ENCODE measurements at places on chromosomes 6 and 20. TPM values are rescaled to one million over a fixed set of nuclear protein-coding genes. Genes with fewer than 3 reads are reported as not detected.

Gene OTOR
- total RNA-seq = not detected

Gene OXT
- not detected for total RNA-seq

GRCh38 chr6:169972736-169973135 is 221.3 kb downstream of the ERMARD start:
- DNase-seq = no peak
- H3K27me3 ChIP-seq = no peaks in the 10 kb centered on the region
- H3K27ac ChIP-seq = no peak overlapping the region
- no peaks in the 10 kb centered on the region for H3K4me1 ChIP-seq

GRCh38 chr6:166703149-166703710 is 76.2 kb upstream of the RPS6KA2 start:
- H3K4me1 ChIP-seq = no peaks in the 10 kb centered on the region
- no peak overlapping the region for H3K27ac ChIP-seq
- H3K4me3 ChIP-seq = no peak overlapping the region
- peaks cover 14% of the 10 kb centered on the region for H3K27me3 ChIP-seq

GRCh38 chr6:105522626-105523322 is 119.9 kb upstream of the PREP start:
- H3K27me3 ChIP-seq = no peaks in the 10 kb centered on the region
- DNase-seq = peak; percentile 15
- peak overlapping the region; percentile 51 for H3K27ac ChIP-seq
- no peak overlapping the region for H3K4me3 ChIP-seq
- H3K36me3 ChIP-seq = no peaks in the 10 kb centered on the region

DNA sequence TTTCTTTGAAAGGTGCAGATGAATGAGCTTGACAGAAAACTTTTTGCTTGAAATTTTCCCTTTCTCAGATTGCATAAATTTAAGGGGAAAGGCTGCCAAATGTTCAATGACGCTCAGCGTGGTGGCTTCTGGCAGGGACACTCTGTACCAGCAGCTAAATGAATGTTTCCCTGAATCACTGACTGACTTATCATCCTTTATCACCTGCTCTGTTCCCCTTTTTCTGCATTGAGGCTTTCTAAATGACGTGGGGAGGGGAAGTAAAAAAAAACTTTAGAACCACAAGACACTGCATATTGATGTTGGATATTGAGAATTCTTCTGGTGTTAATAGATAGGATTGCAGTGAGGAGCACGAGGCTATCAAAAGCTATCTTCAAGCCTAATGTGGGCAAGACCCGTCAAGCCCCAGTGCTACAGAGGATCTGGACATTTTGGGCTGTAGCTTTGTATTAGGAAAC is 46.9 kb upstream of the ENPP5 start:
- H3K4me1 ChIP-seq = no peaks in the 10 kb centered on the region
- H3K27me3 ChIP-seq = peaks cover 1% of the 10 kb centered on the region
- no peak overlapping the region for H3K27ac ChIP-seq

DNA sequence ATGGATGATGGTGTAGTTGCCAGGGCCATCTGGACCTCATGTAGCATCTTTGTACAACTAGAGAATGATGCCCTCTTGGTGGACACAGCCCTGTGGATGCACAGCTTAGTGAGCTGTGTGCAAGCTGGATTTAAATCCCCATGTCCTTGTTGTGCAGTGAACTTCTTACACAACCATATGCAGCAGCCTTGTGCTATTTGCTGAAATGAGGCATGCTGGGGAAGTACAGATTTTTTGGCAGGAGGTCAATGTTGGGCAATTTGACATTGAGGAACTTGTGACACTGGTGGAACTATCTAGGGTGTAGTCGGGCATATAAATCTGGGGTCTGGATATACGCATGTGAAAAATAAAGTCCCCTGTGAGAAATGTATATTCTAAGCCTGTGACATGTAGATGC is 5.8 kb upstream of the CDC5L start:
- peaks cover 6% of the 10 kb centered on the region for H3K4me1 ChIP-seq
- no peak overlapping the region for H3K4me3 ChIP-seq
- no peaks in the 10 kb centered on the region for H3K36me3 ChIP-seq
- H3K27ac ChIP-seq = no peak overlapping the region

DNA sequence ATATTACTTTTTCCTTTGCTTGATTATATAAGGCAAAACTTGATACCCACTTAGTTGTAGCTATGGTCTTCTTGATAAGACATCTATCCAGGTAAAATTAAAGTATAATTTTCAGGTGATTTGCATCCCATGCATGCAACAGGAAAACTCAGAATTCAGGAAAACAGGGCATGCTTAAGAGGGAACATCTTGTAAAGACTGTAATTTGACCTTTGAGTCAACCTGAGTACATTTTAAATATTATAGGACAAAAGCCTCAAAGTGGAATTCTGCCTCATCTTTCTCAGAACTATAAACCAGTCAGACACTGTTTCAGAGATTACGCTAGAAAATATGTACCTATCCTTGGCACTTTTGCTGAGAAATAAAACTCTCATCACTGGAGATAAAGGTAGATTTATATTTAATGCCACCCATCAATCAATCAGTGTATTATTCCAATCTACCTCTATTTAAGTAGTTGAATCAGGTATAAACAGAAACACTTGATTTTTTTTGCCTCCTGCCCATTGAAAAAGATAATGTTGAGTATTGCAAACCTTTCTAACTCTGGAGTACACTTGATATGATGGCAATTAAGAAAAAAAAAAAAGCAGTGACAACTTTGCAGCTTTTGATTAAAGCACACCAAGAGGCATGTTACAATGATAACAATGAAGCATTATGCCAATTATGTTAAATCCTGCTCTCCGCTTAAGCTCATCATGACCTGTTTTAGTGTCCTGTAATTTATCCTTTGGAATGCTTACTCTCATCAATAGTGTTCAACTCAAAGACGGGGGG is 2.8 kb downstream of the CITED2 start:
- H3K27me3 ChIP-seq = peaks cover 49% of the 10 kb centered on the region
- H3K4me1 ChIP-seq = peaks cover 53% of the 10 kb centered on the region
- peaks cover 44% of the 10 kb centered on the region for H3K36me3 ChIP-seq
- peak overlapping the region; percentile 98 for H3K27ac ChIP-seq
- peak; percentile 66 for DNase-seq
- peak overlapping the region; percentile 98 for H3K4me3 ChIP-seq

- peak overlapping the region; percentile 48 for H3K27ac ChIP-seq
- no peaks in the 10 kb centered on the region for H3K27me3 ChIP-seq
- H3K4me3 ChIP-seq = no peak overlapping the region
- peaks cover 39% of the 10 kb centered on the region for H3K4me1 ChIP-seq
These were observed 81.0 kb downstream of the TMEM170B start for GRCh38 chr6:11618533-11618932.

Data from HFFc6 (cell line).